Chondrocyte (in vitro differentiated cells): ENCODE measurements at places on chromosomes 6 and 20.

GRCh38 chr20:61030130-61030529 is 221.9 kb upstream of the CDH4 start:
- no peak for DNase-seq

GRCh38 chr6:10414756-10415616 is at the start of gene TFAP2A:
TFAP2A (minus strand) TSS chr6:10415074; CDS start chr6:10414991, 83 bp downstream.
- DNase-seq, result no peak

- no peak for DNase-seq
Observed at GRCh38 chr6:5078121-5078669, 6.9 kb upstream of the PPP1R3G start.

GRCh38 chr20:18427214-18427613 is 39.6 kb downstream of the DZANK1 start:
- no peak for DNase-seq

DNA sequence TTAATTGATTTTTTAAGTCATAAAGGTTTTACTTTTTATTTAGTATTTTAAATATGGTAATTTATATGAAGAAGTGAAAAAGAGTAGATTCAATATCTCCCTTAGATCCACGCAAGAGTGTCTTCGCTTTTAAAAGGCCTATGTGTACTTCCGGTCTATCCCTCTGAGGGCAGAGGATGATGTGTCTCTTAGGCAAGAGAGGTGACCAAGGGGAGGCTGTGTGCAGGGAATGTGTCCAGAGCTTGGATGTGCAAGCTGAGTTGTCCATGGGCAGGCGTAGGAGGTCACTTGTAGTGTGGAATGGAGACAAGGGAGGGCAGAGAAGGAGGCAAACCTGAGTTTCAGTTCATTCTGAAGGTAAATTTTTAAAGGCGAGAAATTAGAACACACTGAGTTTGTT is 113.9 kb downstream of the CRYBG1 start:
- no peak for DNase-seq

DNA sequence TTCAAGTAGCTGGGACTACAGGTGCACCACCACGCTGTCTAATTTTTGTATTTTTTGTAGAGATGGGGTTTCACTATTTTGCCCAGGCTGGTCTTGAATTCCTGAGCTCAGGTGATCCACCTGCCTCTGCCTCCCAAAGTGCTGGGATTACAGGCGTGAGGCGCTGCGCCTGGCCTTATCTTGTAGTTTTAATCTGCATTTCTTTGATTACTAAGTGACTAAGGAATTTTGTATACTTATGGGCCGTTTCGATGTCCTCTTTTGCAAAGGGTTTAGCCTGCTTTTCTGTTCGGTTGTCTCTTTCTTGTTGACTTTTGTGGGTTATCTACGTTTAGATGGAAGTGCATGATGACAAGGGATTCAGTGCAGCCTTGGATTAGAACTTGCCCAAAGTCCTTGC is 500.6 kb downstream of the QKI start:
- DNase-seq, result no peak

- peak; percentile 80 for DNase-seq
Observed at GRCh38 chr20:58787211-58788005, 63.3 kb downstream of the GNAS-AS1 start.

DNA sequence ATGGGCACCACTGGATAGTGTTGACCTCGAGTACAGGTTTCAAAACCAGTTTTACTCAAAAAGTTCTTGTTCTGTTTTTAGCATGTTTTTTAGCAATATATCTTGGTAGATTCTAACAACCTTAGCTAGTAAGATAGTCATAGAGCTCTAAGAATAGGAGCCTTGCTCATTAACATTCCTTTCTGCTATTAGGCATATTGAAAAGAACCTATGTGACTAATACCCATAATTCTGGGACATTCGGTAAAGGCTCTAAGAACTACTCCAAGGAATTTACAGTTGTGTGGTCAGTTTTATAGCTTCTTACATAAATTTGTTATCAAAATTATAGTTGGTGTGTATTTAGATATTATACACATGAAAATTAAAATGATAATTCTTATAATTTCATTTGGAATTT is 11.6 kb downstream of the SLC9A8 start:
- no peak for DNase-seq

DNA sequence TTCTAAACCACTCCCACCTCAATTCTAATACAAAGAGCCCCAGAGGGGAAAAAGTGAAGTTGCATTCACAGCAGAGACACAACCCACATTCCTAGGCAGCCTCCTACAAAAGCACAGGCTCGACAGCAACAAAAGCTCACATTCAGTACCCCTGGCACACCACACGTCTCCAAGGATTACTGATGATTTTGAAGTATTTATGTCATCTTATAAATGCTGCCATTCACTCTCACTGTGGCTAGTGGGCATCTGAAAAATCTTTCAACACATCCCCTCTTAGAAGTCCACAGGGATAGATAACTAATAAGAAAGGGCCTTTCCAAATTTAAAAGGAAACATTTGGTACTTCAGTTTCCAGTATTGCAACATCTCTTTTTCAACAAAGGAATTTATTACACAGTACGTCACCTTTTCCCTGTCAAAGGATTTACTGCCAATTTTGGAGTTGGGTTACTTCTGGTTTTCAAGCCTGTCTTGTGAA is 146.7 kb downstream of the TASP1 start:
- DNase-seq, result no peak

- DNase-seq, result no peak
Observed at GRCh38 chr6:1516742-1517520, 92.8 kb upstream of the FOXC1 start.

DNA sequence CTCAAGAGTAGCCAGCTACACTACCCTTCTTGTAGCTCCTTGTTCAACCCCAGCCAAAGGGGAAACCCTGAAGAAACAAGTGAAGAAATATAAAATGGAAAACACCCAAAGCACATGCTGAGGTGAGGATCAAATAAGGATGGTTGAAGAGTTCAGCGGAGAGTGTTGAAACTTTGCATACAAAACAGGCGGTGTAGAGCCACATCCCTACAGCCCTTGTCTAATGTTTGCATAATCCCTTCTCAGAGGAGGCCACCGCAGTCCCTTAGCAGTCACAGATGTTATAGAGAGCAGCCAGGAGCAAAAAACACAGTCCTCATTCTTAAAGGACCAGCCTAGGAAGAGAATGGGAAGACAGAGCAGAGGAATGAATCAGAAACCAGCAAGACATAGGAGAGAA is 350.7 kb upstream of the SASH1 start:
- DNase-seq, result no peak

- no peak for DNase-seq
Observed at GRCh38 chr6:40799296-40800140, 212.4 kb upstream of the LRFN2 start.

GRCh38 chr6:25278261-25278913 is 787 bp upstream of the CARMIL1 start:
- no peak for DNase-seq

DNA sequence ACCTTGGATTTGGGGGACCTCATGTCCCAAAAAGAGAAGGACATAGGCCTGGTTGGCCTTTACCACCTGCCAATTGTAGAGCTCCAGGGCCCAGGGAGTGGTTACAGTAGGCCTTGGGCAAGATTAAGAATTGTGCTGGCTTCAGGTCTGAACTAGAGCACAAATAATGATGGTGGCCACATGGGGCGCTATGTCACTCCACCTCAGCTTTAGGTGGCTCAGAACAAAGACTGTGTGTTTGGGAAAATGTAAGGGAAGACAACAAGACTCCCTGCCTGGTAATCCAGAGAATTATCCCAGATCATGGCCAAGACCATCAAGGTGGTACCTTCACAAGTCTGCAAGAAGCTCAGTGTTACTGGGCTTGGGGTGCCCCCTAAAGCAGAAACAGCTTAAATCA is 224.9 kb upstream of the OPRM1 start:
- no peak for DNase-seq

DNA sequence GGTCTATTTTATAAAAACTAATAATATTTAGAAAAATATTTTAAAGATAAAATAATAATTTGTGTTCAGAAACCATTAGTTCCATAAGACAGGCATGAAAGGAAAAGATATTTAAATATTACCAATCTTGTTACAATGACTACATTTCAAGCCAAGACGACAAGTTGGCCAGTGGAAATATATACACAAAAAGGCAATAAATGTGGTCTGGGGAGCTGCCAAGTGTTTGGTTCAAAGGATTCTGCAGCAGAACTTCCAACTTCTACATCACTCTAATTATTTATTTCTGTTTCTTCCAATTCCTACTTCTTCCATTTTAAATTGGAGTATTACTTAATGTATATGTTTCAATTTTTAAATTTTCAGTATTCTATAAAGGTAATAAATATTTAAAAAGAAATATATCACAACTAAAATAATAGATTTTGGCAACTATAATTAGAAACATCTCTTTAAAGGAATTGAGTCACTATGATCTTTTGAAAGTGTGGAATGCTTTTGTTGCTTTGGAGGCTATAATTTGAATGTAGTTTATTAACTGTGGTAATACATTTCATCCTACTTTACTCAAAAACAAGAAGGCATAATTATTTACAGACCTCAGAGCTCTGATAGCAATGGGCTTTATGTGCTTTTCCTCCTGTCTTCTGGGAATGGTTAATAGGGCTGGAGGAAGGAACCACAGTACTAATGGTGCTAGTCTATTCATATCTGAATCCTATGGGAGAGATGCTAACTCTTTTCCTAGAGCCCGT is 129.7 kb upstream of the FAM184A start:
- DNase-seq, result no peak

DNA sequence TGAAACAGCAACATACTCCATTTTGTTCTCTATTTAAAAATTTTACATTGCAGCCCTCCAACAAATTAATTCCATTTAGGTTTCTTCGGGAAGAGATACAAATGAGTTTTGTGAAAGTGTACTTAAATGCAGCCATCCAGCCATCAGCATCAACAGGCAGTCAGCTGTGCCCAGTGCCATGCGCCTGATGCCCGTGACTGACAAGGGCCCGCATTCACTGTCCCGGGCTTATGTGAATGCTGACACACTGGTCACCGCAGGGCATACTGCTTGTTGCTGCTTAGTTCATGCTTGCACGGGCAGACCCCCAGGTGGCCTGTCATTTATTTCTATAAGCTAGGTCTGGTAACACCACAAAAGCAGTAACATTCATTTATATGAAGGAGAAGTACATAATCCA is 224.9 kb upstream of the QKI start:
- no peak for DNase-seq
